Left renal cortex interstitium (tissue), 4 donors: ENCODE measurements at places on chromosomes 4 and X.

DNA sequence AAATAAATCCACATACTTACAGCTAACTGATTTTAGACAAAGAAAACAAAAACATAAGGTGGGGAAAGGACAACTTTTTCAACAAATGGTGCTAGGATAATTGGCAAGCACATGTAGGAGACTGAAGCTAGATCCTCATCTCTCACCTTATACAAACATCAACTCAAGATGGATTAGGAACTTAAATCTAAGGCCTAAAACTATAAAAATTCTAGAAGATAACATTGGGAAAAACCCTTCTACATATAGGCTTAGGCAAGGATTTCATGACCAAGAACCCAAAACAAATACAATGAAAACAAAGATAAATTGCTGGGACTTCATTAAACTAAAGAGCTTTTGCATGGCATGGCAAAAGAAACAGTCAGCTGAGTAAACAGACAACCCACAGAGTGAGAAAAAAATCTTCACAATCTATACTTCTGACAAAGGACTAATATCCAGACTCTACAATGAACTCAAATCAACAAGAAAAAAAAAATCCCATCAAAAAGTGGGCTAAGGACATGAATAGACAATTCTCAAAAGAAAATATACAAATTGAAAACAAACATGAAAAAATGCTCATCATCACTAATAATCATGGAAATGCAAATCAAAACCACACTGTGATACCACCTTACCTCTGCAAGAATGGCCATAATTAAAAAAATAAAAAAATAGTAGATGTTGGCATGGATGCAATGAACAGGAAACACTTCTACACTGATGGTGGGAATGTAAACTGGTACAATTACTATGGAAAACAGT, 14.1 kb upstream of the AFP start:
- no peak for DNase-seq

- DNase-seq: no peak
Observed at GRCh38 chrX:13483773-13484172, 85.6 kb upstream of the EGFL6 start.

- no peak for DNase-seq
Observed at GRCh38 chr4:54484383-54484782, 173.4 kb upstream of the KIT start.

GRCh38 chr4:142523111-142523510, 323.0 kb downstream of the INPP4B start:
- no peak for DNase-seq

GRCh38 chrX:48934581-48935300, 15.9 kb upstream of the PIM2 start:
- no peak for DNase-seq

- DNase-seq: no peak
Observed at GRCh38 chr4:162849937-162850336, 316.8 kb downstream of the NAF1 start.

- no peak for DNase-seq
Observed at GRCh38 chrX:43313035-43313434, 343.1 kb upstream of the MAOA start.
